T follicular helper cell (primary cell): ENCODE measurements at places on chromosomes 5 and 9.

GRCh38 chr5:53557386-53557785, 3.1 kb upstream of the NDUFS4 start:
- DNase-seq, result no peak

DNA sequence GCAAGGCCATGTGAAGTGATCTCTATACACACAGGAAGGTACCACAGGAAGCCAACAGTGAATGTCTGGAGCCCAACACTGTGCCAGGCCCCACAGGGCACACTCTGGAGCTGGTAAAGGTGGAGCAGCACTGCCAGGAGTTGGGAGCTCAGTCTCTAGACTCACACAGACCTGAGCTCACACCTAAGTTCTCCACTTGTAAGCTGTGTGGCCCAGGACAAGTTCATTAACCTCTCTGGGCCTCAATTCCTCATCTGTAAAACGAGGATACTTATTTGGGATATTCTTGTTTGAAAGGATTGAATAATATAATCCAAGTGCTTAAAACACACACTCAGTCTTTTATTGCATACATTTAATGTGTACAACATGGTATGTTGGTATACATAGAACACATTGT, 60.6 kb upstream of the IQGAP2 start:
- DNase-seq, result no peak

- no peak for DNase-seq
Measured at GRCh38 chr5:142689081-142689480, 3.2 kb upstream of the FGF1 start.

DNA sequence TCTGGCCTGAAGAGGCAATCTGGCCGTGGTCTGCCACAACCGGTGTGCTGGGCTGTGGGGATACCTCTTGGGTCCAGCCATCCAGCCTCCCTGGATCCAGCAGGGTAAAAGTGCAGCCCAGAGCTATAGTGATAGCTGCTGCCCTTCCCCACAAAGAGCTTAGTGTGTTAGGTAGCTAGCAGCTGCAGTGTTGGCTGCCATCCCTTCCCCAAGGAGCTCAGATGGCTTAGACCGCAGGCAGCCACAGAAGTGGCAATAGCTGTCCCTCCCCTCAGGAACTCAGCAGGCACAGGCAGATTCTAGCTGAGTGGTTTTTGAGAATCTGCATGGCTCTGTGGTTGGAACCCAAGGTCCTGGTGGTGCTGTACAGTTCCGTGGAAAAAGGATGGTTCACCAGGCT, 40.1 kb downstream of the GIN1 start:
- DNase-seq, result no peak

- DNase-seq, result peak; percentile 13
Measured at GRCh38 chr9:129726322-129727160, 26.3 kb downstream of the PTGES start.

DNA sequence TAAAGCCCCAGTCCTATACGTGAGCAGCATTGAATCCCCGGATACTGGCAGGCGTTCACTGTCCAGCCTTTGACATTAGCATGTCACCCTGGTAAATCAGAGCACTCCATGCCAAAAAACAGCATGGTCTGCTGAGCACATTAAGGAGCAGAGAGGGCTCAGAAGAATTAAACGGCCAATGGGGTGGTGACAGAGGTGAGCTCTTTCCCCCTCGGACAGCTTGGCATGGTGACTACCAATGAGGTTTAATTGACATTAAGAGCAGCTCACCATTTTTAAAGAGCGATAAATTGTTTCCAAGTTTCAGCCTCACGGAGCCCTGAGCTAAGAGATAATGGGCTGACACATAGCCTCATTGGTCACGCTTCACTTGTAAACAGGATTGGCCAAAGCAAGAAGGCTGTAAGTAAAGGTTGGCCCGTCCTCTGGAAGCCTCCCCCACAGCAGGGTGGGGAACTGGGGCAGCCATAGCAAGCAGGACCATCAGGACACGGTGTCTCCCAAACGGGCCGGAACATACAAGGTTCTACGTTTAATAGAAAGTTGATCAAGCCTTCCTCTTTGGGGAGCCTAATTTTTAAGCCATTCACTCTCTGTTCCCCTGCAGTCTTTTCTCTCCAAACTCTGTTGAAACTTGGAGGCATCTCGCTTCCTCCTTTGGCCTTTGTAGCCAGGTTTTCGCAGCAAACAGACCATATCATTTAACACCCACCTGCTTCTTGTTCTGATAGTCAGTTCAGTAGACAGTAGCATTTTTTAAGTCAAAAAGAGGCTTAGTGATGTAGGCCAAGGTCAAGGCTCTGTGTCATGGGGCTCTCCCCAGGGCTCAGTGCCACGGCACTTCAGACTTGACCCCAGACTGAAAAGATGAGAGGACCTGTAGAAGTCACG, 25.9 kb downstream of the QRFP start:
- DNase-seq, result no peak

DNA sequence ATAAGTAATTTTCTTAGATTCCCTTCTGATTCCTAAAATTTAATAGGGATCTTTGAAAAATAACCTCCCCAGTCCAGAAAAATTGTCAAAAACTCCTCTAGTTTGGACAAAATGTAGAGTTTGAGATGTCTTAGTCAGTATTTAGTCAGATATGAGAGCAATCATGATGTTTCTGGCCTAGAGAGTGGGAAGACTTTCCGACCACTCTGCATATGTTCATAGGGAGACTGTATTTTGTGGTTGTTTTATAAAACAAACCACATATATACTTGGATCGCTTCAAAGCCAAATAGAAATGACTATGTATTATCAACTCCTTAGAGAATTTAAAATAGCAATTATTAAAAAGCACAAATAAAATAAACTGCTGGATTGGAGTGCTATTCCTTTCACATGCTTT, 15.8 kb downstream of the ZFAND5 start:
- DNase-seq, result no peak

DNA sequence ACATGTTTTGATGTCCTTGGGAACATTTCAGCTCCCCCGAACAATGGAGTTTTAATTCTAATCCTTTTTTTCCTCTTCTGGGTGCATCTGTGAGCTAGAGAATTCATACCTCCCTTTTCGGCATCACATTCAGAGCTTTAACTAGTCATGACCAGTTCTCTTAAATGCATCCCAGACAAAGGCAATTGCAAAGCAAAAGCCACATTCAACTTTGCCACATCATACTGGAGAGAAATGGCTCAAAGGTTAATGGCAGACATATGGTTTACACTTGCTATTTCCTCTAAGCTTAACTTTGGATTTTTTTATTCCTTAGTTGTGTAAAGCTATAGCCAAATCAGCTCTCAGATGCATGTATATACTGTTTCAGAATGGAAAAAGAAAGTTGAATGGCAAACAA, 153.3 kb downstream of the ESM1 start:
- no peak for DNase-seq

DNA sequence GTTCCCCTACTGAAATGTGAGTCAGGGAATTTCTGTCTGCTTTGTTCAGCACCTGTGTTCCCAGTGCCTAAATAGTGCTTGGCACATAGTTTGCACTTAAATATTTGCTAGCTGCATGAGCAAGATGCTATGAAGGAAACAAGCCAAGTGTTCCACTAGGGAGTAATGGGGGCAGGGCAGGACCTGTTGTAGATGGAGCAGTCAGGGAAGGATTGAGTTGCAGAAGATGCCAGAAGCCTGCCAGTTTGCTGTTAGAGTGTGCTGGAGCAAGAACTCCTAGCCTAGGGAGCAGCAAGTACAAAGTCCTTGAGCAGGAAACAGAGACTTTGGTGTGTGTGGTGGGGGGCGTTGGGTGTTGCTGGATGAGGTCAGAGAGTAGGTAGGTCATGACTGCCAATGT, 87.5 kb downstream of the DAB2IP start:
- no peak for DNase-seq

- DNase-seq, result no peak
Measured at GRCh38 chr9:17824191-17824590, 245.3 kb downstream of the SH3GL2 start.

DNA sequence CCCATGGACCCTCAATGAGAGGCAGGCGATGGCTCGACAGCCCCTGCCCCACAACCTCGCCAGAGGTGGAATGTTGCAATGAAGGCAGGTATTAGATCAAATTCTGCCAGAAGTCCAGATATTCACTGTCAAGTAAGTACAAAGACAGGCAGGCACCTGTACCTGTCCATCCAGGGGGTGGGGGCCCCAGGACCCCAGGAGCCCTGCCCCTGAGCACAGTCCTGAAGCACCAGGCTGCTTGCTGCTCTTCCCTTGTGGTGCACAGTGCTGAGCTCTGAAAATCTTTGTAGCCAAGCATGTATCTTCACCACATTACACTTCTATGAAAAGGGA, 26.2 kb upstream of the HMCN2 start:
- no peak for DNase-seq

DNA sequence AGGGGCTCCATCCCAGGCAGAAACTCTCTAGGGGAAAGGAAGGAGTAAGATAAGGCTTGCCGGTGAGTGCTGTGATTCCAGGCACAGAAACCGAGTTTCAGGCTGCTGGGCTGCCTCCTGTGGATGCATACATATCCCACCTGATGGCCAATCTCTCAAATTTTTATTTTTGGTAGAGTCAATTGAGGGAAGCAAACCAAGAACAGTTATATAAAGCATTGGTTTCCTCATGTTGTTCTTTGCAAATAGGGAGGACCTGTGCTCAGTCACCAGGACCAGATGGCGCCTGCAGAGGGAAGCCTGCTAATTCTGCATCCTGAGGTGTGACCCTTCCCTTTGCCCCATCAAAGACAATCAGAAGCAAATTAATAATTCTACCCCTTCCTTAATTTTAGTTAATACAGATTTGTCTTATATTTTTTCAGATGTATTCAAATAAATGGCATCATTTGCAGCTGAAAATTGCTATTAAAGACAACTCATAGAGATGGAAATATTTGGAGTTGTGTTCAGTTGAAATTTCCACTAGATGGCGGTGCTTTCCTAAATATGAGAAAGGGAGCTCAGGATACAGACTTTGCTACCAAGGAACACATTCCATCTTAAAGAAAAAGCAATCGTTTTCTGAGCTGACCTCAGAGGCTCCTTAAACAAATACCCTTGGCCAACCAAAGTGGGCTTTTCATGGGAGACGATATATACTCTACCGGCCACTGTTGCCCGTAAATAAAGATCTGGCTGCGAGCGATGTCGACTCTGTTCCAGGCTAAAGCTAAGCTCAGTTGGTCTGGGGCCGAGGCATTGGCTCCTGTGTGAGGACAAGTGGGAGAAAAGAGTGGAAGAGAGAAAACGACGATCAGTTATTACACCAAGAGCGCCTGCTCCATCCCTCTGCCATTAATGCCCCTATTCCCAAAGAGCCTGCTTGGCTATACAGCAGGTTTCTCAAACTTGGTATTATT, 225.7 kb upstream of the KLF9 start:
- no peak for DNase-seq

- no peak for DNase-seq
Measured at GRCh38 chr9:6471231-6471850, 58.3 kb downstream of the UHRF2 start.

- DNase-seq, result no peak
Measured at GRCh38 chr9:137969685-137970084, 92.1 kb downstream of the CACNA1B start.

GRCh38 chr9:99078717-99079116, 26.2 kb upstream of the TGFBR1 start:
- DNase-seq, result no peak

DNA sequence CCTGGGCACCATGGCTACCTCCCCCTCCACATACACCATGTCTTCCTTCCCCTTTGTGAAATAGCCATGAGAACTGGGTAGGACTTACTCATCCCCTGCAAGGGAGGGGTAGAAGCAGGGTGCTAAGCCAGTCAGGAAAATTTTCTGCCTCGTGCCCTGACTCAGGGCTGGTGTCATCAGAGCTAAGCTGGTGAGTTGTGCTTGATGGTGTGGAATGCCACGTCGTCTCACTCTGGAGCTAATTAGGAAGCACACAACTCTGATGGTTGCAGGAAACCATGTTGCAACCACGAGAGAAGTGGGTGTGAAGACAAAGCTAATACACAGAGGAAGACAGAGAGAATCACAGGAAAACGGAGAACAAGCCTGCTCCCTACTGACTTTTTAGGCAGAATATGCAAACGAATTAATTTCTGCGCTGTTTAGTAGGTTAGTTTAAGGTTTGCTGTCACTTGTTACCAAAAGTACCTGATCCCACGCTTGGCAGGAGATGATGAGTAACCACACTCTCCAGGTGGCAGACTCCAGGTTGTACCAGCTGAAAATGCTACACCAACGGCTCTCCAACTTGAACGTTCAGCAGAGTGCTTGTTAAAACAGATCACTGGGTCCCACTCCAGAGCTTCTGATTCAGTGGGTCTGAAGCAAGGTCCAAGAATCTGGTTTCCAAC, 54.5 kb downstream of the STK10 start:
- no peak for DNase-seq
